MM.1S (cell line): ENCODE measurements at places on chromosomes 2 and 18.

- H3K4me3 ChIP-seq, result no peak overlapping the region
- no peaks in the 10 kb centered on the region for H3K36me3 ChIP-seq
- no peak overlapping the region for H3K27ac ChIP-seq
- no peaks in the 10 kb centered on the region for H3K27me3 ChIP-seq
- DNase-seq, result no peak
- no peaks in the 10 kb centered on the region for H3K4me1 ChIP-seq
Observed at GRCh38 chr2:192002418-192002817, 155.5 kb upstream of the CAVIN2 start.

DNA sequence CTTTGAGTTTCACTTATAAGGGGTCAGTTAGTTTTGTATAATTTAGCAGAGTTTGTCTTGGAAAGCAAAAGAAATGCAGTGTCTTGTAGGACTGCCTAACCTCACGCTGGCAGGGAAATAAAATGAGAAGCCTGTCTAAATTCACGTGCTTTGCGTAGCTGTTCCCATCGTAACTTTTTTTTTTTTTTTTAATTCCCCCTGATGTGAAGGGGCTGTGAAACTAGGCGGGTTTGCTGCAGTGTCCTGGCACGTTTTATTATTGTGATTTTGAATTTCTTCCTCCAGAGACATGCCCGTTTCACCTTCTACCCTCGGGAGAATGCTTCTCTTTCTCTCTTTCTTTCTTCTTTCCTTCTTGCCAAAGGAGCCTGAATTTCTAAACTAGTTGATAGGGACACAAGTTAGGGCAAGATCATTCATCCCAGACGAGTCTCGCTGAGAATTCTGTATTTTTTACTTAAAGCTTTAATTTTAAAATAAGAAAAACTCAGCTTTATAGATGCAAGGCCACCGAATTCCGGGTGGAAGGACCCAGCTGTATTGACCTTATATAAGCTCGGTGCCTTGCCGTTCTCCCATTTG is 2.3 kb downstream of the MEIS1 start:
- H3K27me3 ChIP-seq, result no peaks in the 10 kb centered on the region
- DNase-seq, result peak; percentile 32
- no peaks in the 10 kb centered on the region for H3K36me3 ChIP-seq
- H3K4me3 ChIP-seq, result peak overlapping the region; percentile 82
- H3K27ac ChIP-seq, result peak overlapping the region; percentile 90; the same call in 1 of the 2 replicates
- H3K4me1 ChIP-seq, result no peaks in the 10 kb centered on the region

DNA sequence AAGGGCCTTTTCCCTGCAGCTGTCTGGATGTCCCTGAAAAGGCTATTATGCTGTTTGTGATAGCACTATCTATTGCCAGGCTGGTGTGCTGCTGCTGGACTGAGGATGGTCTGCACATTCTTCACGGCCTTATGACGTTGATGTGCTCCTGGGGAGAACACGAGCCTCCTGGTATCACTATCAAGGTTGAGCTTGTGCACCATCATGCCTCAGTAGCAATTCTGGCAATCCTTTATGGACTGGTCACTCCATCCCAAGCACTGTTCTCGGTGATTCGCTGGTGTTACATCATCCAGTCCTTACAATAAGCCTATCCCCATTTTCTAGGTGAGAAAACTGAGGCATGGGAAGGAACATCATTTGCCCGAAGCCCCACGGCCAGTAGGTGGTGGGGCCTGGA is 18.2 kb upstream of the CCBE1 start:
- H3K27ac ChIP-seq, result no peak overlapping the region
- H3K36me3 ChIP-seq, result no peaks in the 10 kb centered on the region
- no peaks in the 10 kb centered on the region for H3K4me1 ChIP-seq
- no peaks in the 10 kb centered on the region for H3K27me3 ChIP-seq
- no peak for DNase-seq

- H3K27me3 ChIP-seq, result peaks cover 48% of the 10 kb centered on the region
- H3K27ac ChIP-seq, result no peak overlapping the region
- DNase-seq, result no peak
- H3K4me1 ChIP-seq, result 0 out of 2 replicates have a peak, but pooled peaks cover 4% of the 10 kb centered on the region
- H3K4me3 ChIP-seq, result no peak overlapping the region
Observed at GRCh38 chr2:70962885-70963878, 15.2 kb upstream of the ANKRD53 start.

- H3K27me3 ChIP-seq, result no peaks in the 10 kb centered on the region
- H3K4me3 ChIP-seq, result no peak overlapping the region
- no peak overlapping the region for H3K27ac ChIP-seq
- no peaks in the 10 kb centered on the region for H3K4me1 ChIP-seq
- DNase-seq, result no peak
Observed at GRCh38 chr2:227570615-227571014, 28.1 kb upstream of the SCYGR2 start.

DNA sequence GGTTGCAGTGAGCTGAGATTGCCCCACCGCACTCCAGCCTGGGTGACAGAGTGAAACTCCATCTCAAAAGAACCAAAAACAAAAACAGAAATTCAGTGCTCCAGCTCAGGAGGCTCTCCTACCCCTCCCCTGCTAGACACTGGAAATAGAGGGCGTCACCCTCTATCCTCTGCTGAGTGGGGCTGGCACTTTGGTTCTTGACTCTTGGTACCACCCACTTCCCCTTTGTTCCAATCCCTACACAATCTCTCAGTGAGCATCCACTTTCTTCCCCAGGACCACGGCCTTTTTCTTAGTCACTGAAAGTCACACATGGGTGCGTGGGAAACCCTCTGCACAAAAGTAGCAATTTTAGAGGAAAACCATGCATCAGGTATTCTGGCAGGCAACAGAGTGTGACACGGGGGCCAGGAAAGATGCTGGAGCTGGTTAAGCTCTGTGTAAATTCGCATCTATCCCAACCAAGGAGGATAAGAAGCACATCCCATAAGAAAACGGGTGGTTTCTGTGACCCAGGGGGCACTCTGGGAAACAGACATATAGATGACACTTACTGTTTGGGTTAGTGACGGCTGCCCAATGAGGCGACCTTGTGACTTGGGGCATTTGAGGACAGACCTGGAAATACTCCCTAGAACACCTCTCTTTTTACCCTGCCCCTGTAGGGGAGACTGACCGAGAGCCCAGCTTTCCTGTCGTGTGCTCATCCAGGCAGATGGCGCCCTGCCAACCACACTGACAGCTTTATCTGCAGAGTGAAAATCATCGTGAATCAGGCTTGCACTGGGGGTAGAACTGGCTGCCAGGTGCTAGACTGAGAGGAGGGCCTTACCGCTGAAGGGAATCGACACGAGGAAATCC is 7.7 kb downstream of the HJURP start:
- no peak overlapping the region for H3K27ac ChIP-seq
- H3K4me3 ChIP-seq, result no peak overlapping the region
- no peak for DNase-seq
- H3K4me1 ChIP-seq, result no peaks in the 10 kb centered on the region
- H3K27me3 ChIP-seq, result no peaks in the 10 kb centered on the region

- no peak overlapping the region for H3K27ac ChIP-seq
- no peaks in the 10 kb centered on the region for H3K36me3 ChIP-seq
- H3K4me3 ChIP-seq, result no peak overlapping the region
- peak; percentile 35 for DNase-seq
- H3K4me1 ChIP-seq, result no peaks in the 10 kb centered on the region
- no peaks in the 10 kb centered on the region for H3K27me3 ChIP-seq
Observed at GRCh38 chr2:154402213-154402612, 296.3 kb upstream of the KCNJ3 start.
